ENCODE measurements at places on chromosomes 4 and X.

GRCh38 chrX:104343428-104344129 lies 88.8 kb upstream of the ESX1 start:
- no peaks in the 10 kb centered on the region for H3K36me3 ChIP-seq
- no peaks in the 10 kb centered on the region for H3K27me3 ChIP-seq
- no peak overlapping the region for H3K27ac ChIP-seq
- H3K4me1 ChIP-seq: no peaks in the 10 kb centered on the region

- no peaks in the 10 kb centered on the region for H3K27me3 ChIP-seq
- no peaks in the 10 kb centered on the region for H3K36me3 ChIP-seq
- no peak overlapping the region for H3K4me3 ChIP-seq
- H3K4me1 ChIP-seq: no peaks in the 10 kb centered on the region
- DNase-seq: no peak
Observed at GRCh38 chr4:180923486-180923885, 1319.7 kb upstream of the TENM3 start.

DNA sequence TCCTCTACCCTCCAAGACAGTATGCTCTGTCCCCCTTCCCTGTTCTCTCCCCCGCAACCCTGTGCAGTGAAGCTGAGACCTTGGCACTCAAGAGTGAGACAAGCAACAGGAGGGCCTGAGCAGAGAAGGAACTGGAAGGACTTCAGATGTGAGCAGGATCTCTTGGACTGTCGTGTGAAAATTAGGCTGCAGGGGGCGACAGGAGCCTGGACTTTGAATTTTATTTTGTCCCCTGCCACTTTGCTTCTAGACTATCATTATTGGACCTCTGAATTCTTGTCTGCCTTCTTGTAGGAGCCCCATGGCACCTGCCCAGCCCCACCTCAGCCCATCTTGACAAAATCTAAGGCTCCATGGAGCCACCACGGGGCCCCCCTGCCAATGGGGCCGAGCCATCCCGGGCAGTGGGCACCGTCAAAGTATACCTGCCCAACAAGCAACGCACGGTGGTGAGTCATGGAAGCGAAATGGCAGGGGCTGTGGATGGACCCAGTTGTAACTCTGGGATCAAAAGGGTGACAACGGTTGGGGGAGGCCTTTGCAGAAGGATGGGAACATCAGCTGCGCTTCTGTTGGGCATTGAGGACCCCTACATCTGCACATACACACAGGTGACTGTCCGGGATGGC lies 1.7 kb downstream of the ARAF start:
- no peaks in the 10 kb centered on the region for H3K27me3 ChIP-seq
- peak overlapping the region; percentile 81 for H3K4me3 ChIP-seq
- peak overlapping the region; percentile 64 for H3K27ac ChIP-seq

DNA sequence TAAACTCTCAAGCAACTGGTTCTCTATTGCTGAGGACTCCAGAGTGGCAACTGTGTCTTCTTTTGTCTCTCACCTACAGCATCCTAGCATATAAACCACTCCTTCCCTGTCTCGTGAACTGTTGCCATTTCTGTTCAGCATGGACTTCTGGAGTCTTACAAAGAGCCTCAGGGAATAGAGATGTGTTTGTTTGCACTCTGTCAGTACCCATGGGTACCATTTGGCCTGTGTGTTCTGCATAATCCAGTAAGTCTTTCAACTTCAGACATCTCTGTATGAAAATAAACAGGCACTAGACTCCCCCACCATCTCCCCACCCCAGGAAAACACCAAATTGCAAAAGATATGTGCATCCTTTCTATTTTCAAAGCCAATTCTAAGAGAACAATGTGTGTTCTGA lies 1351.6 kb upstream of the PABPC4L start:
- H3K4me1 ChIP-seq: no peaks in the 10 kb centered on the region
- H3K4me3 ChIP-seq: no peak overlapping the region
- H3K27ac ChIP-seq: no peak overlapping the region

DNA sequence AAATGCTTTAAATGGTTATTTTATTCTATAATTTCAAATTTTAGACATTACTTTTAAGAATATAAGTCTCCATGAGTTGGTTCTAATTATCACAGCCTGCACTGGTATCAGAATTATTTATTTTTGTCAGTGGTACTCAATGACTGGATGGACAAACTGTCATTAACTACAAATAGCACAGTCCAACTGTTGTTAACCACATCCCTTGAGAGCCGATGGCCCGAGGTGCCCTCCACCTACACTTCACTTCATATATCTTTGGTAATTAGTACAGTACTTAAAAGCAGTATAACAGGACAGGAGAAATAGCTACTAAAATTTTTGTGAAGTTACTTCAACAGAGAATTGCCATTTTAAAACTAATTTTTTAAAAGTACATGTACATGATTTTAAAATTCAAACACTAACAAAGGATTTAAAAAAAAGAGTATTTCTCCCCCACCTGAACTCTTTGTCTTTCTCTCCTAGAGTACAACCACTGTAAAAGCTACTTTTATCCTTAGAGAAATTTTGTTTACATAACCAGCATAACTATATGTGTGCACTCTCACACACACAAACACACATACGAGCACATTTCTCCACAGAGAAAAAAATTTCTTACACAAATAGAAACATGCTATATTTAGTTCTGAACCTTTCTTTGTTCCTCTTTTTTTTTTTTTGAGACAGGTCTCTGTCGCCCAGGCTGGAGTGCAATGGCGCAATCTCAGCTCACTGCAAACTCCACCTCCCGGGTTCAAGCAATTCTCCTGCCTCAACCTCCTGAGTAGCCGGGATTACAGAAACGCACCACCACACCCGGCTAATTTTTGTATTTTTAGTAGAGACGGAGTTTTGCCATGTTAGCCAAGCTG lies 6.5 kb downstream of the TIFA start:
- H3K27me3 ChIP-seq: no peaks in the 10 kb centered on the region
- no peak overlapping the region for H3K27ac ChIP-seq
- peaks cover 57% of the 10 kb centered on the region for H3K4me1 ChIP-seq
- no peak for DNase-seq
- H3K4me3 ChIP-seq: no peak overlapping the region

GRCh38 chrX:105167233-105167632 lies 53.3 kb downstream of the TEX13A start:
- H3K27ac ChIP-seq: no peak overlapping the region
- no peaks in the 10 kb centered on the region for H3K4me1 ChIP-seq
- no peaks in the 10 kb centered on the region for H3K36me3 ChIP-seq
- DNase-seq: no peak

Data from activated naive CD4-positive, alpha-beta T cell treated with anti-CD3 and anti-CD28 coated beads, Interleukin-2, amount 10 ng/mL, durations not matched to agents 7 days and 5 days (primary cell).